ENCODE measurements at places on chromosomes 2 and 18. TPM values are rescaled to one million over a fixed set of nuclear protein-coding genes. Genes with fewer than 3 reads are reported as not detected.

SCN1A gene
- 26.9 TPM for total RNA-seq

FNDC4 gene
- total RNA-seq: 2.0 TPM

DNA sequence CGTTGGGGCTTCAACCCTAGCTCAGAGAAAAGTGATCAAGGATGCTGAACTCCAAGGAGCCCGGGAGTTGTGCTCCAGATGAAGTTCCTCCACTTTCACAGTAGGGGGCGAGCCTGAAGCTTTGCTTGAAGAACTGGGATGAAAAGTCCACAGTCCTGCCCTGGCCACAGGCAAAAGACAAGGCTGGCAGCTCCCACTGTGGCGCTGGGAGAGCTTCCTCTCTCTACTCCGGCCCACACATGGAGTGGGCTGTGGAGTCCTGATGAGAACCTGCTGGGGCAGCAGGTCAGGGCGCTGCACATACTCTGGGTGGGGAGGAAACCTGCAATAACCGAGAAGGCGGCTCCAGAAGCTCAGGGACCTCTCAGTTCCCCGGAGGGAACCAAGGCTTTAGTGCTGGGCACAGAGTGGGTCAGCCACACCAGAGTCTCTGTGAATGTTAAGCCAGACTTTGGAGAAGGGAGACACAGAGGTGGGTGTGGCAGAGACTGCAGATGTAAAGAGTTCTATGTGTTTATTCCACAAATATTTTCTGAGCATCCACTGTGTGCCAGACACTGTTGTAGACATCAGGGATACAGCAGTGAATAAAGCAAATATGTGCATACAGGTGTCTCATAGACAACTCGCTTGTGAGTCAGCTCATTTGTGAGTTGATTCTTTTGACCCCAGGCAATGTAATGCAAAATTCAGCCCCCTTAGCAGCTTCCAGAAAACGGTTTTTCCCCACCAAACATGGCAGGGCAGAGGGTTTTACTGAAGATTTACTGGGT, 48.0 kb upstream of the MRPL33 start:
- peak; percentile 71 for DNase-seq
- peaks cover 22% of the 10 kb centered on the region for H3K4me1 ChIP-seq
- H3K4me3 ChIP-seq: no peak overlapping the region
- no peaks in the 10 kb centered on the region for H3K36me3 ChIP-seq
- H3K27me3 ChIP-seq: no peaks in the 10 kb centered on the region

GRCh38 chr18:22637787-22638186, 220.1 kb upstream of the CTAGE1 start:
- H3K27ac ChIP-seq: no peak overlapping the region

RNF181 gene
- total RNA-seq: 85.9 TPM

DNA sequence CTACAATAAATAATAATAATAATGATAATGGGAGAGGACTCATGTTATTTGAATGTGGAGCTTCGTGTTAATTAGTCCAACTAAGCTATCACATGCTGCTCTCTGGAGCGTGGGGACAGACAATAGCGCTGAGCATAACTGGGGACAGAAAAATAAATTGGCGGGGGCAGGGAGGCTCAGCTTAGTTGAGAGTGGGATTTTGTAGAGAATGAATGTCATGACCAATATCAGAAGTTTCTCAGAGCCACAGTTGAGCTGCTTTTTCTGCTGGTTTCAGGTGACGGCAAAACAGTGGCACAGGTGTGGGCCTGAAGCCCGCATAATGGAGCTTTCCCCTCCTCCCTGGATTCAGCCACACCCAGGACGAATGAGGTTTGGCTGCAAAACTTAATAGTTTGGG, 111.1 kb upstream of the CAB39 start:
- H3K27ac ChIP-seq: no peak overlapping the region
- no peak overlapping the region for H3K4me3 ChIP-seq
- H3K36me3 ChIP-seq: no peaks in the 10 kb centered on the region
- no peak for DNase-seq

OTOF gene
- 0.69 TPM for total RNA-seq

DNA sequence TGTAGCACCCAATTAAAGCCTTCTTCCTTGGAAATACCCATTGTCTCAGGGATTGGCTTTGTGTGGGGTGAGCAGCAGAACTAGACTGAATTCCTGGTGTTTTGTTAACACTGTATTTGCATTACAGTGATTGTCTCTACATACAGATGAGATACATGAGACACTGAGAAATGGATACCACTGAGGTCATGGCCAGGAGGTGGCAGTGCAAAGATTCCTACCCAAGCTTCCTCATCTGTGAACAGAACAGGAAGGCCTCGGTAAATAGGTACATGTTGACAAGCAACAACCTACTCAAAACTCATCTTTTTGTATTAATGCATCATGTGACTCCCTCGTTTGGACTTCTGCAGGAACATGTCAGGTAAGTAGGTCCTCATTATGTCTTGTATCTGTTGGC, 445.8 kb upstream of the RGPD4 start:
- DNase-seq: no peak
- no peak overlapping the region for H3K4me3 ChIP-seq
- no peaks in the 10 kb centered on the region for H3K27me3 ChIP-seq
- no peak overlapping the region for H3K27ac ChIP-seq
- H3K36me3 ChIP-seq: no peaks in the 10 kb centered on the region

GALNT14 gene
- total RNA-seq: 0.81 TPM

DNA sequence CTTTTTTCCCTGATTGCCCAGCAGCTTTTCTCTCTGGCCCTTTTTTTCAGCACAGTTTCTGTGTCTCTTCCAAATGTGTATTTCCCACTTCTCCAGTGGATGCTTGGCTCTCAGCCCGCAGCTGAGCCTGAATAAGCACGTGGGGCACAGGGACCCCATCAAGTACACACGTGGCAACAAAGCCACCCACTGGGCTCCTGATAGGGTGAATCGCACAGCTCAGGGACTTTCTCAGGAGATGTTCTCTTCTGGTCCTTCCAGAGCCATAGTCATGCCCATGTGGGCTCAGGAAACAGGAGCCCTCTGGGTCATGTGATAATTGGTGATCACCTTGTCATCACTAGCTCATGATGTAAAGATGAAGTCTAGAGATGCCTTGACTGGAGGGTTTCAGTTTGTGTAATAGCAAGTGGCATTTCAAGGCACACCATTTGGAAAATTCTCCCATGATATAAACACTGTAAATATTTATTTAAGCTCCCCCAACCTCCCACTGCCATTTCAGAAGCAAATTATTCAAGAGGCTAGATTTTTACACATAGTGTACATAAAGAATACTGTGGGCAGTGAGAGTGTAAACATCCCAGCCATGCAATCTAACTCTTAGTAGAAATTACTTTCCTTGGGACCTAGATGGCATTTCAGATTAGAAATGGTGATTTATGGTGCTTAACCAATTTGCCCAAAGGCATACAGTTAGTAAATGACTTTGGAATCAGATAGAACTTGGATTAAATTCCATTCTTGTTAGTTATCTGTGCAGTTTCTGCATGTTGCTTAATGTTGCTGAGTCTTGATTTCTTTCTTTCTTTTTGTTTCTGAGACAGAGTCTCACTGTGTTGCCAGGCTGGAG, 597.5 kb downstream of the SLC4A3 start:
- H3K4me1 ChIP-seq: no peaks in the 10 kb centered on the region
- no peak overlapping the region for H3K4me3 ChIP-seq
- no peaks in the 10 kb centered on the region for H3K27me3 ChIP-seq
- no peaks in the 10 kb centered on the region for H3K36me3 ChIP-seq

DNA sequence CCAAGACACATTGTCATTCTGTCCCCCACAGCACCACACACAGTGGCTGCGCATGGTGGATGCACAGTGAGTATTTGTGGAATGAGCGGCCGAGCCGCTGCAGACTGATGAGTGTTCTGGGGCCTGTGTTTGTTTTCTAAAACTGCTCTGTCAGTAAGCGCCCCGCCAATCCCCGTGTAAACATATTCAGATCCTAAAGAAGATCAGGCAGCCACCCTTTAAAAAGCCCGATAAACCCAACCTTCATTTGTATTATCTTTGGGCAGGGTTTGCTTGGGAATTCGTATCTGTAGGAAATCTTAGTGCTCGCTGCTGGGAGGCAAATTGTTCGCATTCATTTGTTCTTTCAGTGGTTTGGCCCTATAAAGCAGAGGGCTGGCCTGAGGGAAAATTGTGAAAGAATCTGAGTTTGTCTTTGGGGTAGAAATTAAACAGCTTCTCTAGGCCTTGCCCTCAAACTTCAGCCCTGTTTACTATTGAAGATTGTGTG, 68.6 kb downstream of the TGOLN2 start:
- no peak overlapping the region for H3K4me3 ChIP-seq
- DNase-seq: no peak
- H3K36me3 ChIP-seq: no peaks in the 10 kb centered on the region

ZSWIM2 gene
- not detected for total RNA-seq

- no peak overlapping the region for H3K4me3 ChIP-seq
- no peak for DNase-seq
- no peak overlapping the region for H3K27ac ChIP-seq
- H3K4me1 ChIP-seq: no peaks in the 10 kb centered on the region
- H3K27me3 ChIP-seq: no peaks in the 10 kb centered on the region
Measured at GRCh38 chr18:64110692-64111480, 38.0 kb downstream of the LINC00305 start.

SPC25 gene
- 0.38 TPM for total RNA-seq

DNA sequence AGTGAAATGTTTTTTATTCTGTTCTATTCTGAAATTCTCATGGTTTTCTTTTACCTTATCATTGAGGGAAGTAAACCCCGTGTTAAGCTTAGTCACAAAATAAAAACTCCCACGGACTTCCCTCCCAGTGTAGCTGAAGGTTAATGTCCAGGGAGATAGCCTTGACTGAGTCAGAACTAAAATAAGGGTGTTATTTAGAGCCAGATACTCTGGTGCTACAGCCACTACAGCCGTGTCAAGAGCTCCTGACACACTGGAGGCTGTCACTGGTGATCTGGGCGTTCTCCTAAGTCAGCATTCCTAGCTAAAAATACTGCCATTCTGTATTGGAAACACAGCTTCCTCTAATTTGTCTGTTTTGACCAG, 82.0 kb upstream of the RANBP2 start:
- no peaks in the 10 kb centered on the region for H3K27me3 ChIP-seq
- DNase-seq: no peak
- H3K36me3 ChIP-seq: no peaks in the 10 kb centered on the region
- no peak overlapping the region for H3K4me3 ChIP-seq

DNA sequence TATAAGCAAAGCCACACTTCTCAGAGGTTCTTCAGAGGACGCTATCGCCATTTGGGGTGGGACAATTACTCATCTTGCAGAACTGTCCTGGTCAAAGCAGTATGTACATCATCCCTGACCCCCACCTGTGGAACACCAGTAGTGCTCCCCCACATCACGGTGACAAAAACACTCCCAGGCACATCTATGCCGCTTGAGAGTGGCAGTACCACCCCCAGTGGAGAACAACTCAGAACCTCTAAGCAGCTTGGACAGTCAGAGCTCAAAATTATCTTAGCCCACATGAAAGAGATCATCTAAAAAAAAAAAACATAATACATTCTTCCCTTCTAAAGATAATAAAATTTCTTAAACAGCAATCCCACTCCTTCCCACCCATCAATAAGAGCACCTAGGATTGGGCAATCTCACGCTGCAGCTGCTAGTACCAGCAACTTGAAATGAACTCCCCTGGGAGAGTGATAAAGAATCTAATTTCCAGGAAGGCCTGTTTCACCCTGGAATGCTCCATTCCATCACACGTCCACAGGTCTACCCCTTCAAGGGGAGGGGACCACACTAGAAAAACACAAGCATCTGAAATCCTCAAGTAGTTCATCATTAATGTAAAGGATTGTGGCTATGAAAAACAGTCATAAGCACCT, 31.7 kb downstream of the LRP2 start:
- H3K27me3 ChIP-seq: no peaks in the 10 kb centered on the region
- DNase-seq: no peak

SLC14A1 gene
- total RNA-seq: 6.0 TPM

- no peak overlapping the region for H3K4me3 ChIP-seq
- H3K4me1 ChIP-seq: no peaks in the 10 kb centered on the region
- H3K27ac ChIP-seq: no peak overlapping the region
- no peak for DNase-seq
- no peaks in the 10 kb centered on the region for H3K36me3 ChIP-seq
Measured at GRCh38 chr18:13522256-13522655, 204.1 kb downstream of the FAM210A start.

- DNase-seq: no peak
- H3K27ac ChIP-seq: no peak overlapping the region
- H3K4me3 ChIP-seq: no peak overlapping the region
- H3K27me3 ChIP-seq: peaks cover 5% of the 10 kb centered on the region
Measured at GRCh38 chr2:120751553-120751952, 15.9 kb downstream of the GLI2 start.

DNA sequence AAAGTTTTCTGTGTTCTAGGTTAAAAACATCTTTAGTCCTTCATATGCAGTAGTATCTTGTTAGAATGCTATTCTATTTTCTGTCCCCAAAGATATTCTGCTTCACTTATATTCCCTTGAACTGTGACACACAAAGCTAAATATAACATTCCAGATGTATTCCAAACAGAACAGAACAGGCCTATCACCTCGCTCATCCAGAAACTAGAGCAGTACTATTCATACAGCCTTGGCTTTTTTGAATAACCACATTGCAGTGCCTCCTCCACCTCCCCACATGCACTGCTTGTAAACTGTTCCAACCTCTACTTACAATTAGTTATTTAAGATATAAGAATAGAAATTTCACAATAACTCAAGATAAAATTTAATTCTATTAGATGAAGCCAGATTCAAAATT, 196.8 kb downstream of the EXOC6B start:
- H3K4me3 ChIP-seq: no peak overlapping the region
- no peaks in the 10 kb centered on the region for H3K4me1 ChIP-seq

DNA sequence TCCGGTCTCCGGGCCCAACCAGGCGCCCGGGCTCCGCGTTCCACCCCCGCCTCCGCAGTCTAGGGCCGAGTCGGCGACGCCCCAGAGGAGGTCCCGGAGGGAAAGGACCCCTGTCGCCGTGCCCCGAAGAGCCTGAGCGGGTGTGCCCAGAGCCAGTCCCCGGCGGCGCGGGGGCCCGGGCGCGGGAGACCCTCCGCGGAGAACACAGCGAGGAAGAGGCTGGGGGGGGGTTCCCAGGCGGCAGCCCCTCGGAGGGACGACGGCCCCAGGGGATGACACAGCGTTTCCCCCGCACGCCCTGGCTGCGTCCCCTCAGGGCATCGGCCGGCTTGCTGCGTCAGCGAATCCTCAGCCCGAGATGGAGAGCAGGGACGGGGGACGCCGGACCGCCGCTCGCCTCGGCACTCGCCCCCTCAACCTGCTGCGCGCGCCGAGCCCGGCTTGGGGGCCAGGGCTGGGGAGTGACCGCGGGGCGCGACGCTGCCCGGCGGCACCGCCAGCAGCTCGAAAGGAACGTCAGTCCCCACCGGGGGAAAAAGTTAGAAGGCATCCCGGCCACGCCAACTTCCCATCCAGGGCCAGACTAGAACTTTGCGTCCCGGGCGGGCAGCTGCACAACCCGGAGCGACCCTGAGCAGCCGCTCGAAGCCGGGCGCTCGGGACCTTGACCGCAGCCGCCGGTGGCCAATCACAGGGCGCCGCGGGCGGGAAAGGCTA, 711 bp downstream of the SFXN5 start:
- DNase-seq: peak; percentile 79
- H3K27ac ChIP-seq: peak overlapping the region; percentile 97
- no peaks in the 10 kb centered on the region for H3K36me3 ChIP-seq
- peak overlapping the region; percentile 98 for H3K4me3 ChIP-seq

All from upper lobe of right lung (tissue), 1 donor.